ENCODE measurements at places on chromosomes 16 and 17.

DNA sequence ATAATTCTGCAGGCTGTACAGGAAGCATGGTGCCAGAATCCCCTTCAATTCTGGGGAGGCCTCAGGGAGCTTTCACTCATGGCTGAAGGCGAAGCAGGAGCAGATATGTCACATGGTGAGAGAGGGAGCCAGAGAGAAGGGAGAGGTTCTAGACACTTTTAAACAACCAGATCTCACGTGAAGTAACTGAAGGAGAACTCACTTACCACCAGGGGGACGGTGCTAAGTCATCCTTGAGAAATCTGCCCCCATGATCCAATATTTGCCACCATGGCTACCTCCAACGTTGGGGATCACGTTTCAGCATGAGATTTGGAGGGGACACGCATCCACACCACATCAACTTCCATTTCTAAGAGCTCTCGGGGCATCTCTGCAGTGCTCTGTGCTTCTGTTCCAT lies 37.4 kb upstream of the GNA13 start:
- no peak for DNase-seq

DNA sequence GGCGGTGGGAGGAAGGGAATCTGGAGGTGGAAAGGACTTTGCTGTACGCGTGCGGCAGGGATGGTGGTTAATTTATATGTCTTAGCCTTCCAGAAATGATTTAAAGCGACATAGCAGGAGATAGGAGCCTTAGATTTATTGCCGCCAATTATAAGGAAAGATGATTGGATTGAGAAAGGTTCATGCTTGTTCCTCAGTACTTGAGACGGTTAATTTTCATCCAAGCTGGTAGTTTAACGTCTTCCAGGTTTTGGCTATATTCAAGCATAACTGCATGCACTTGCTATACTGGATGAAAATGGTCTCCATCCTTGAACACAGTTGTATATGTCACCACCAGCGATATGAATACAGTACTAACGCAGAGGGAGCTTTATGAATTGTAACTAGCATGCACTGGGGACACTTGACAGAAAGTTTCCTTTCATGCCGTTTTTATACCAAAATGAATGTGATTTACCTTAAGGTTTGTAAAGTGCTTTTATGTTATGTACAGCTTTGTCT lies 610 bp upstream of the PEX12 start:
- DNase-seq: no peak

GRCh38 chr17:71460943-71461342 lies 659.9 kb upstream of the SOX9 start:
- DNase-seq: no peak

- no peak for DNase-seq
Observed at GRCh38 chr17:4807605-4808377, 839 bp downstream of the PLD2 start.

DNA sequence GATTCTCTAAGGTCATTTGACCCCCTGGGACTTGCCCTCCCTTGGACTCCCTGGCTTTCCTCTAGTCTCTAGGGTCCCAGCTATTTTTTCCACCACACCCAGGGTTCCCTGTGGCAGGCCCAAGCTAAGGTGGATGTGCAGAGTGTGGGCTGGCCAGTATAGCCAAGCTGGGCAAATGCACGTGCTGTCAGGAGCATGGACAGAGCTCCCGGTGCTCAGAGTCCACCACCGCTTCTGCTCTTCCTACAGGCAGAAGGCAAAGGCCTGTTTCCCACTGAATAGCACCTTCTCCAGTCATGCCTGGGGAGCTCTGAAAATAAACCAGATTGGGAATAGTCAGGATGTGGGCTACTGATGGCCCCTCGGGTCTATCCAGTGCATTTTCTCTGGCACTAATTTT lies 53.3 kb downstream of the GNAO1 start:
- no peak for DNase-seq

DNA sequence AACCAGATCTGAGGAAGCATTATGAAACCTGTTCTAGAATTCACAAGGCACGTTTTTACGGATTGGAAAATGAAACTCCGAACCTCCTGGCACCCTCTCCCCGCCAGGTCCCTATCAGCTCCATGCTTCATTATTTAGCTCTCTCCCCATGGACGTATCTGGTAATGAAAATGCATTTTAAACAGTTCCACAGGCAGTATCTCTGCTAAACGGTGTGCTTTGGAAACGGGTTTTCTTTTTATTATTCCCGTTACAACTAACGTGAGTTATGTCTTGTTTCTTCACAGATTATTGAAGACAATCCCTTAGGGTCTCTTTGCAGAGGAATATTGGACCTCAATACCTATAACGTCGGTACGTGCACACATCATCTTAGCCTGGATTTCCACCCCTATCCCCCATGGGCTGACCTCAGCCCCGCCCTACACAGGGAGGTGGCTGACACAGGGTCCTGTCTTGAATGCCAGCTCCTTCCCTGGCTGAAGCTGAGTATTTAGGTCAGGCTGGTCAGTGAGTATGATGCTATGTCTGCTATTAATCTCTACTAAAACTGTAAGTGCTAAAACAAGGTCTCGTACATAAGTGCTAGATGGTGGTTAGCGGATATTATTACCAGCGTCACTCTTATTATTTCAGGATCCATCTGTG lies 82.9 kb downstream of the SDR42E1 start:
- DNase-seq: no peak

- DNase-seq: peak; percentile 54
Observed at GRCh38 chr17:68257934-68258333, 10.1 kb downstream of the AMZ2 start.

GRCh38 chr16:17538927-17539326 lies 68.2 kb upstream of the XYLT1 start:
- DNase-seq: no peak

- peak; percentile 79 for DNase-seq
Observed at GRCh38 chr17:70205401-70205800, 36.1 kb downstream of the KCNJ2 start.

GRCh38 chr17:14203388-14203787 lies 33.3 kb downstream of the CDRT15 start:
- DNase-seq: no peak
